ENCODE measurements at places on chromosomes 7 and 10.

- no peak for DNase-seq
Observed at GRCh38 chr10:29243750-29244149, 45.1 kb upstream of the LYZL1 start.

DNA sequence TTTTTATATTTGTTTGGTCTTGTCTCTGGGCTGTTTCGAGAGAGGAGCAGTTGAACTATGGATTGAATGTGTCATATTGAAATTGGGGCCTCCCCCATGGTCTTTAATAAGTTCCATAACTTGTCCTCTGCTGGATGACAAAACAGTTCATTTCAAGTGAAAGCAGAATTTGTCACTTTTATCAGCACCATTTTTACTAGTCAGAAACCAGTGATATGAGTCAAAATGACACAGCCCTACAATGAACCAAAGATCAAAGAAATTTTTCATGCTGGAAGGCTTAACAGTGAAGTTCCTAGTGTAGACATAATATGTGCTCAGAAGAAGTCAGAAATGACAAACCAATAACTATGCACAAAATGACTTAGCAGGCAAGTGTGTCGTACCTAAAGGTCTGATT lies 133.6 kb upstream of the VWC2 start:
- no peak for DNase-seq

DNA sequence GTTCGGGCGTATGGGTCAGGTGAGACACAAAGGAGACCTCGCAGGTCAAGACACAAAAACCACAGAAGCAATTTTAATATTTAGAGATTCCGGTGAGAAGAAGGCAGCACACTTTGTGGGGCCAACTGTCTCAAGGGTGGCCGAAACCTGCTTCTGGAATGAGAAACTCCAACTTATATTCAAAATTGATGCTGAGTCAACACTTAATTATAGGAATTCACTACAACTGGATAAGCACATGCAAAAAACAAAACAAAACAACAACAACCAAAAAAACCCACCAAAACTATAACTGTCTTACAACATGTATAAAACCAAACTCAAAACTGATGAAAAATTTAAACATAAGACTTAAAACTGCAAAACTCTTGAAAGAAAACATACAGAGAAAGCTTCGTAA lies 593.3 kb downstream of the POM121L12 start:
- no peak for DNase-seq

- DNase-seq, result no peak
Observed at GRCh38 chr7:5437987-5438386, 14.4 kb upstream of the TNRC18 start.

GRCh38 chr10:75654772-75655171 lies 223.3 kb downstream of the LRMDA start:
- no peak for DNase-seq

GRCh38 chr10:63887023-63887589 lies 365.9 kb downstream of the REEP3 start:
- DNase-seq, result no peak

DNA sequence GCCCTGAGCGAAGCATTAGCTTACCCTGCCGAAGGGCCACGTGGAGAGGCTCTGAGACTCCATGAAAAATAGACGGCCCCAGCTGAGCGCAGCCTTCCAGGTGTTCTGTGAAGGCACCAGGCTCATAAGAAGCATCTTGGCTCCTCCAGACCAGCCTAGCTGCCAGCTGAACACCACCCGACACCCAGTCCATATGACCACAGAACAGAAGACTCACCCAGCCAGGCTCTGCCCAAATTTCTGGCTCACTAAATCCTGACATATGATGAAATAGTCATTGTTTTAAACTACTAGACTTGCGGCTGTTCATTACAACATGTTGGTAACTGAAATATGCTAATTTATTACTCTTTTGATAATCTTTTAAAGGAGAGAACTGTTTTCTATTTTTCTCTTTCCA lies 99.5 kb upstream of the ABI1 start:
- DNase-seq, result no peak

DNA sequence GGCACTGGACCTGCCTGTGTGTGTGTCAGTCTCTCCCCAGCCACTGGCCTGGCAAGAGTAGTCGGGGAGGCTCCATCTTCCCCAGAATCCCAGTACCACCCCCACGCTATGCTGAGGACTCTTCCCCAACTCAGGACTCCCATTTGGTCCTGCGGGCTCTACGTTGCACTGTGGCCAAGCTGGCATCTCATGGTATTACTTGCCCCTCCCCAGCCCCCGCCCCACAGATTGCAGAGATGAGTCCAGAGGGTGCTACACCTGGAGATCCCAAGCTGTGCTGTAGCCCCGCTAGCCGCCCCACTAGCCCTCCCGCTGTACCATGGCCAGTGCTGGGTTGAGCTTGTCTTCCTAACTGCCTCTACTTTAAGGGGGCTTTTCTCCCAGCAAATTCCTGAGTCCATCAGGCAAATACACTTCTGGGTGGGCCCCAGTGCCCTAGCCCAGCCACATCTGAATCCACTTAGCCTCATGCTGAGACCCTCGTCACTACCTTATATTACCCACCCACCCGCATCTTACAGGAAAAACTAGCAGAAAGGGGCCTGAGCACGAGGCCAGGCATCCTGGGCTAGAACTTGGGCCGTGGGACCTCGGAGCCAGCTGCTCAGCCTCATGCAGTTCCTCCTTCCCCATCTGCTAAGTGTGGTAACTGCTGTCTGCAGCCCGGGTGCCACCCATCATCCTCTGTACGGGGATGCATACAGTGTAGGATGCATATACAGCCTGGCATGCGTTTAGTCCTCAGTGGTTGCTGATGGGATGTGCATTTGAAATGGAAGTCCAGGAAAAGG lies 65.8 kb upstream of the CACUL1 start:
- no peak for DNase-seq

- DNase-seq, result no peak
Observed at GRCh38 chr10:52637592-52637991, 135.0 kb downstream of the MBL2 start.

DNA sequence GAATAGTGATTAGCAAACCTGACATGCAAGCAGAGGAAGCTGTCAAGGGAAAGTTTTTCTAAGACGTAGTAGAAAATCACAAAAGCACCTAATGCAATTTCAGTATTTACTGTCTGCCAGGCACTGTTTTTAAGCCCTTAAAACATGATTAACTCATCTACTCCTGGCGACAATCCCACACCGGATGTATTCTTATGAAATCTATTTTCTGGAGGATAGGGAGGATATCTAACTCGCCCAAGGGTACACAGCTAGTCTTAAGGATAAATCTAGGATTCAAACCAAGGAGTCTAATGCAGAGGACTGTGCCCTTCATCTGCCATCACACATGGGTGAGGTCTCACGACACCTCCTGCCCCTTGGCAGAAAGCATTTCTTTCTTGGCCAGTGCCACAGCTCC lies 47.8 kb upstream of the FIGNL1 start:
- DNase-seq, result no peak

GRCh38 chr10:124659380-124659779 lies 84.8 kb downstream of the FAM53B start:
- DNase-seq, result no peak

DNA sequence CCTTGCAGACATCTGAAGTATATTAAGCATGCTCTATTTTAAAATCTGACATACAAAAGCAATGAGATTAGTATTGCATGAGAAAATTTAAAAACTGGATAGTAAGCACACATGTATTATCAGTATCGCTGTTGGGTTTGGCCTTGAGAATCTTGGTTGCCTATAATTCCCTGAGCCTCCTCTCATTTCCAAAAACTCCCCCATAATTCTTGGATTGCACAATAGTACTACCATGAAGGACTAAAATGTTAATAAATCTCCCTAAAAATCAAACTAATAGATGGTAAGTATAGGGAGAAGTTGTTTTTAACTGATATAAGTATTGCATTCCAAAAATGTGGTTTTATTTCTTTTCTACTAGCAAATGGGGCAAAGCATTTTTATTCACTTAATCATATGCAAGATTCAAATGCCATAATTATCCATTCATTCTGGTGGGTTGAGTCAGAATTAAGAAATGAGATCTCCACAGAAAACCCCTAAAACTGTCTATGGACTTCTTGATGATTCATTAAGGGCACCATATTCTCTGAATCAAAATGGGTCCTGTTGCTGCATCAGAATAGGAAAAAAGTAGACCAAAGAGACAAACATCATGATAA lies 10.3 kb upstream of the VIM start:
- no peak for DNase-seq

DNA sequence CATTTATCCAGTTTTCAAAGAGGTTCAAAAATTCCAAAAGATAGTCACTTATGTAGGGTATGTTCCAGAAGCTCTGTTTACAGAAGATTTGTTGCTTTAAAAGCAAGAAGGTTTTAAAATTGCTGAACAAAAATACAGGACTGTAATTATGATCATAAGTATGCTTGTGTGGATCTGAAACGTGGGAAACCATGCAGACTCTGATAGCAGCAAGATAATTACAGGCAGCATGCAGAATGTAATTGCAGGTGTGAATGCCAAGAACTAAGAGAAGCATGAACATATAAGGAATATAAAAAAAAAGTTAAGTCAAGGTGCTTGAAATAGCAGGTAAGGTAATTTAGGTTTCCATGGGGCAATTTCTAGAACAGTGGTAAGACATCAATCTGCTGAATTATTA lies 405.7 kb downstream of the ARL4A start:
- DNase-seq, result no peak

DNA sequence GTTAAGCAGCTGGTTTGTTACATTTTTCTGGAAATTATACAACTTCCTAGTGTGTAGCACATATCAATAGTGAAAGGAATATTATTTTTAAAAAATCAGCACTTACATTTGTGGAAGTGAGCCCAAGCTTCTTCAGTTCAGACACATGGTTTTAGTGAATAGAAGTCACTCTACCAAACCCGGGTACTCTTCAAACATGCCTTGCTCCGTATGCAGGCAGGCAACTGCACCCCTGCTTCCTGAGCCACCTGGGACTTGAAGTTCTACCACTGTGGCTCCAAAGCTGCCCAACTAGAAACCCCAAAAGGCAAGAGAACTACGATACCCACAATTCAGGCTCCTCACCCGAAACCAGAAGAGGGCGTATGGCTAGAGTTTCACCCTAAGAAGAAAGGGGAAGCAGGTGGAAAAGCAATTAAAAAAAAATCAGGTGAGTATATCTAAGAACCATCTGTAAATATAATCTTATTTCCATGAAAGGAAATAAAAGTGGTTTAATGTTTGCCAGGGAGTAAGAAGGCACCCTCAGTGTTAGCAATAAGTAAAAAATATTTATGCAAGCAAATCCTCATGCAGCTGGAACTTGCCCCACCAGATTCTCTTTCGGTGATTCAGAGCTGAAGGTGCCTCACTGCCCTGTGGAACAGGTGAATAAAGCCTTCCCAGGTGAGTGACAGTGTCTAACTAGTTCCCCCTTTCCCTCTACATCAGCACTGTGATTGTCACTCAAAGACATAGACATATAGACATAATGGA lies at the start of gene MACC1:
Gene MACC1, minus strand, starts transcription at position 192 of the 756 bp plus-strand sequence. CDS start 55,522 bp downstream, outside the sequence.
- DNase-seq, result no peak

DNA sequence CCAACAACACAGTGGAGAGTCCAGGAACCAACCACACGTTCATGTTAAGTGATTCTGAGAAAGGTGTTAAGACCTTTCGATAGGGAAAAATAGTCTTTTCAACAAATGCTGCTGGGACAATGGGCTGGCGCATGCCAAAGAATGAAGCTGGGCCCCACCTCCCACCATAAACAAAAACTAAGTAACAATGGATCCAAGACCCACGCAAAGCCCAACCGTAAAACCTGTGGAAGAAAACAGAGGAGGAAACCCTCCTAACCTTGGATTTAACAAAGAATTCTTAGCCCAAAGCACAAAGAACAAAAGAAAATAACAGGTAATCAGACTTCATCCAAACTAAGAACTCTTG lies 272.8 kb downstream of the ELFN1 start:
- no peak for DNase-seq

- DNase-seq, result peak; percentile 23
Observed at GRCh38 chr10:61961278-61961677, 59.8 kb downstream of the ARID5B start.

DNA sequence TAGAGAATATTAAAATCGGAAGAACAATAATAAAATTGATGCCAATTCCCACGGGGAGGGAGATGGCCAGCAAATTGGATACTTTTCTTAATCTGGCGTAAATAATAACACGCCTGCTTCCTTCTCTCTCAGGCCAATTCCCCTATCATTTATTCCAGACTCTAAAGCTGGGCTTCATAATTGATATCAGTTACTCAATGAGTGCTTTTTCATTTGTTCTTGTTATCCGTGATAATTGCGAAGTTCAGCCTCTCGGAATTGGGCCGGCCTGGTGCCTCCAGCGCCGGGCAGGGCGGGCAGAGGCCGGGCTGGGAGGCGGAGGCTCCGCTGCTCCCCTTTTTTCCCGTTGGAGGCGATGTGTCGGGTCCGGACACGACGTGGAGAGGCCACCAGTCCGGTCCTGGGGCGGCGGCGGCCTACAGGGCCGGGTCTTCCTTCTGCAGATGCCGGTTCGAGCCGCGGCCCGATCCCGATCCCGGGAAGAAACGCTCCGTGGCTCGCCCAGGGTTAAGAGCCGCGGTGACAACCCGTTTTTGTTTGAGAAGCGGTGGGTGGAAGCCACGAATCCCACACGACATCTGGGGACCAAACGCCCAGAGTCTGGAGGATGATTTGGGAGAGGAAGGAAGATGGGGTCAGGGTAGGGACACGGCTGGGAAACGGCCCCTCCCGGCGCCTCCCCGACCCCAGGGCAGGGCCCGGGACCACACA lies 13.6 kb downstream of the UNCX start:
- no peak for DNase-seq

GRCh38 chr10:118238573-118239235 lies 103.4 kb downstream of the FAM204A start:
- no peak for DNase-seq
